NCI-H1930 (cell line): ENCODE measurements at places on chromosomes 6 and 20.

DNA sequence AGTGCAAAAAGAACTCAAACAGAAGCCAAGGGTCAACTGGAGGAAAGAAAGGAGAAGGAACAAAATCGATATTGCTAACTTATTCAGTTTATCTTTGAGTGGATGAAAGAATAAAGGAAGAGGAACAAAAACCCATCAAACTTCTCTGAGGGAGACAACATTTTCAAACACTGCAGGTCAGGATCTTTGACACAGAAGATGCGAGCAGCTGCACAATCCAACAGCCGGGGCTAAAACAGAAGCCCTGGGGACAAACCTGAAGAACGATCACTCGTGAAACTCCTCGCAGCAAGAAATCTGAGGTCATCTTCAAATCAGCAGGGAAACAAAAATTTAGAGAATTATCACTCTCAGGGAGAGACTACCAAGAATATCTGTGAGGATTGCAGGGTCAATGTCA is 14.2 kb downstream of the SLC23A2 start:
- no peak for DNase-seq

GRCh38 chr6:121694801-121695251 is 259.4 kb downstream of the GJA1 start:
- no peak for DNase-seq

- no peak for DNase-seq
These were observed 507.9 kb upstream of the SOX4 start for GRCh38 chr6:21085643-21086042.

GRCh38 chr6:16105854-16106253 is 23.0 kb upstream of the MYLIP start:
- DNase-seq, result no peak

- no peak for DNase-seq
These were observed 28.4 kb downstream of the LYRM2 start for GRCh38 chr6:89610149-89610642.

DNA sequence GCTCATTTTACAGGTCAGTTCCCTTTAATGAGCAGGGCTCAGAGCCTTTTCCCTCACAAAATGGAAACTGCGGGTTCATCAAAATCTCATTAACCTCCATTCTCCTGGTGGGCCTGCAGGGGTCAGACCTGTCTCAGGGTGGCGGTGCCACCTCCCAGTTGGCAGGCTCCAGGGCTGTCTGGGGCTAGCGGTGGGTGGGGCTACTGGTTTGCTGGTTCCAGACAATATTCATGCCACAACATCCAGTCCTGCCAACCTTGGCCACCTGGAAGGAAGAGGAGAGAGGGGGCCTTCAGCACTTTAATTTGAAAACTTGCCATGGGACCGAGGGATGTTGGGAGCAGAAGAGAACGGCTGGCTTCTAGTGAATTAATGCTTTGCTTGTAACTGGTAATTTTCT is 41.9 kb upstream of the CTNNBL1 start:
- no peak for DNase-seq

DNA sequence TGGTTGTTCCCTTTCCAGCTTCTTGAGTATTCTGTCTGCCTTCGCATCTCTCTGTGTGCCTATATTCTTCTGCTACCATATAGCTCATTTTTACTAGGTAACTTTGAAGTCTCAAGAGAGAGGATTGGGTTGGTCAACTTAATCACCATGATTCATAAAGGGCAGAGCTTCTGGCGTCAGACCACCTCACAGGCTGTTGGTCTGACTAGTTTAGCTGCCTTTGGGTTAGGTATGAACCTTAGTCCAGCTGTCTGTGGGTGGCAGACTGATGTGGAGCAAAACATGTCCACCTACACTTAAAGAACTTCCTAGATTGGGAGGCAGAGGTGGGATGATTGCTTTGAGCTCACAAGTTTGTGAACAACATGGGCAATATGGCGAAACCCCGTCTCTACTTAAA is 192.2 kb upstream of the SGK1 start:
- no peak for DNase-seq

DNA sequence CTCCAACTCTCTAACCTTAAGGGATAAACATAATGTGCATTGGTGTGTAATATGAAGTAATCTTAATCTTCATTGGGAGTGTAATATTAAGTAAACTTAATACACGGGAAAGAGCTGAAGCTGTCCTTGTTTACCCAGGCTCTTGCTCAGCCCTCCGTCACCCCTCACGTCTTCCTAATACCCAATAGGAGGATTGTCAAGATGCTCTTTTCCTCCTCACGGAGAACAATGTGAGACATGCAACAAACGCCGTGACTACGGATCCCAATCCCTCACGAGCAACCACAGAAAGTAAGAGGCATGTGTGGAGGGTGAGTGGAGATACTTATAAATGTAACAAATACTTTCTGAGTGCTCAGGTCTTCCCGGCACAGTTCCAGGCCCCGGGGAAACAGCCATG is 11.0 kb downstream of the KIF16B start:
- no peak for DNase-seq

- no peak for DNase-seq
These were observed 5.2 kb upstream of the LRP11 start for GRCh38 chr6:149869275-149869892.

DNA sequence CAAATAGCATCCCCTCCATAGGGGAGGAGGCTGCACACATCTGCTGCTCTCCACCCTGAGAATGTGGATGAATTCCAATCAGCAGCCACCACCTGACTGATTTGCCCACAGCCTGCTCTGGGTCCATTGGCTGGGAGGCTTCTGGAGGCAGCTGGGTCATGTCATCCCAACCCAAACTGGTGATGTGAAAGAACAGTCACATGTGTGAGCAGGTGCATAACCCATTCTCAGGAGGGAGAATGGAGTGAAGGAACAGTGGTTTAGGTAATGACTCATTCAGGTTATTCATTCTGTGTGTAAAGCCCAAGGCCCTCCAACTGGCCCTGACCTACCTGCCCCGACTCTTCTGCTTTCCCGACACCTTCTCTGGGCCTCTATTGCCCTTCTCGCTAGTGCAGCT is 90.9 kb upstream of the GCM1 start:
- DNase-seq, result no peak

- no peak for DNase-seq
These were observed 29.8 kb upstream of the SYNJ2 start for GRCh38 chr6:157951828-157952227.

DNA sequence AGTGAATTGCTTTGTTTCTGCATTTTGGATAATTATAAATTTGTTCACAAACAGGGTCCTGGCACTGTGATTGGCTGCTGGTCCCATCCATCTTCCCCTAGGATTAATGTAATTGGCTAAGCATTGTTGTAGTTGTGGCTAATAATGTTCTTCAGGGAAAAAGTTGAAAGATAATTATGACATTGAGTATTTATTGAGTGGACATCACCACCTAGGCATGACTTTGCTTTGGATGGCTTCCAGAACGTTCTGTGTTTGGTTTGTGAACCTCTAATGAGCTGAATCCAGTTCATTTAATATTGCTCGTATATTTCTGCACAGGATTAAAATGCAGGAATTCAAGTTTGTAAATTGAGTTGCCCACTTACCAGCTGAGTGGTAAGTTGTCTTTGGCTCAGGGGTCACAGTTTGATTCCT is 55.1 kb downstream of the ARID1B start:
- peak; percentile 72 for DNase-seq

DNA sequence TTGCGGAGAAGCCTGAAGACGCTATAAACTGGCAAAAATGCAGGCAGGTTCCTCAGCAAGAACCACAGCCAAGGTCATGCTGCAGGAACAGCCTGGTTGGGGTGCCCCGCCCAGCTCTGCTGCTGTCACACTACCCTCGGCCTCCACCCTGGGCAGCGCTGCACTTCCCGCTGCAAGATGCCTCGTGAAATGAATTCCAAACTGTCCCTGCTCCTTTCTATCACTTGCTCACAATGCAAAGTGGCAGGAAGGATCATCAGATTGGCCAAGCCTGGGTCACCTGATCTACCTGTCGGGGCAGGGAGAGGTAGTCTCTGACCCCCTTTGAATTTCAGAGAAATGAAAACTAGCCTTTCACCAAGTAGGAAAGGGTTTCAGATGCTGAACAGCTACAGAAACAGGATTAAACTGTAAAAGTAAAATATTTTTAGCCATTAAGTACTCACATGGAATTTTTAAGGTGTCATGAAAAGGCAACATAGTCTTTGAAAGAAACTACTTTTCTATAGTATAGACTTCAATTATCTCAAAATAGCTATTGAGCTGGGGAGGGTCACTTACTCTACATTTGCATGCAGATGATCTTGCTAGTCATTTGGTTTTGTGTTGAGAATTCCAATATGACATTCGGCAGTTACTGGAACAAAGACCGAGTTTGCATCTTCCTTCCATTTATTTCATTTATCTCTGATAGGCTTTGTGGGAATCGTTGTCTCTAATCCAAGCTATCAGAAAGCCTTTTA is 236.4 kb upstream of the ASCC3 start:
- no peak for DNase-seq

- no peak for DNase-seq
These were observed 491.2 kb downstream of the PREX1 start for GRCh38 chr20:48336597-48336996.

DNA sequence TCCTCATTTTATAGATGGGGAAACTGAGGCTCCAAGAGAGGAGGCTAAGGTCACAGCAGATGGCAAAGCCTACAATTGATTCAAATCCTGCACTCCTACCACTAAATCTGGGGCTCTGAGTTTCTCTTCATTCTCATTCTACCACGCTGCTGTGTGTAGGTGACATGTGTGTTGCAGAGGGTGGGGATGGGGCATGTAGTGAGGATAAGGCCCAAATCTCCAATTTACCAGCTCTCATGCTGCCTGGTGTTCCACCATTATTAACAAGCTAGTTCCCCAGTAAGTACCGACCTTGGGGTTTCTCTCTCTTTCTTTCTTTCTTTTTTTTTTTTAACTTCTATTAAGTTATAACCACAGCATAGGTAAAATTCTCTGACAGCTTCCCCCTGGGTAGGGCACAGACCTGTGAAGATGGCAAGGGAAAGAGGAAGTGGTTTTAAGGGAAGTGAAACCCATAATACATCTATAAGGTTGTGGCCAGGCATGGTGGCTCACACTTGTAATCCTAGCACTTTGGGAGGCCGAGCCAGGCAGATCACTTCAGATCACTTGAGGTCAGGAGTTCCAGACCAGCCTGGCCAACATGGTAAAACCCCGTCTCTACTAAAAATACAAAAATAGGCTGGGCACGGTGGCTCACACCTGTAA is 13.0 kb upstream of the MATN4 start:
- no peak for DNase-seq

DNA sequence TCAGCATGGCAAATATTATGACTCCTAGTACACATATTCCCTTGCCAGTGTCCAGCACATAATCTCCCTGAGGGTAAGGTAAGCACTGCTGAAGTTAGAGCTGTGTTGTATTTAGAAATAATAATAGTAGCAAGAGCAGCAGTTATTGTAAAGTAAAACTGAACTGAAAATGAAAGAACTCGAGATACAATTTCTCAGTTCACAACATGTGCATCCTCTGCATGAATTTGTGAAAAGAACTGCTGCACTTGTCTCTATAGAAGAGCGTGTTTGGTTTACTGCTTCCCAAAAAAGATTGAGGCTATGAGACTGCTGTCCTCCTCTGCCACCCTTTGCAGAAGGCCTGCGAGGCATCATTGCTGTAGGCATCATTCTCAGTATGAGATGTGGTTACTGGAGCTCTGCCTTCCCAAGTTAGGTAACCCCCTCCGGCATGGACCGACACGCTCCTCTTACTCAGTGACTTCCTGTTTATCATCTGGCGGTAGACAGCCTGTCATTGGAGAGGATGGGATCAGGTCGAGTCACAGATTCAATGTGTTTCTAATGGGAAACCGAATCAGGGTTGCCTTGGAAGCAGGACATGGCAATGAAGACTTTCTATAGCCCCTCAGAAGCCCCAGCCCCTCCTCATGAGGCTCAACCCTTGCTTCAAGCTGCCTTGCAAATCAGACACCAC is 48.1 kb downstream of the SLC24A3 start:
- no peak for DNase-seq

DNA sequence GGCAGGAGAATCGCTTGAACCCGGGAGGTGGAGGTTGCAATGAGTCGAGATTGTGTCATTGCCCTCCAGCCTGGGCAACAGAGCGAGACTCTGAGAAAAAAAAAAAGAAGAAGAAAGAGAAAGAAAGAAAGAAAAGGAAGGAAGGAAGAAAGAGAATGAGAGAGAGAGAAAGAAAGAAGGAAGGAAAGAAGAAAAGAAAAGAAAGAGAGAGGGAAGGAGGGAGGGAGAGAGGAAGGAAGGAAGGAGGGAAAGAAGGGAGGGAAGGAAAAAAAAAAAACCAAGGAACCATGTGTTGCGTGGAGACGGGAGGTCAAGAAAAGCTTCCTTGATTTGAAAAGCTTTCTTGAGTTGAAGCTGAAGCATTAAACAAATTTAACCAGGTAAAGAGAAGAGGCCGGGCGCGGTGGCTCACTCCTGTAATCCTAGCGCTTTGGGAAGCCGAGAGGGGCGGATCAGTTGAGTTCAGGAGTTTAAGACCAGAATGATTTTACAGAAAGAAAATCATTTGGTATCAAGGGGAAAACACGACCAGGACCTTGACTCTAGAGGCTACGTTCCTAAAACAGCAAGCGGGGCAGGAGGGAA is 90.5 kb upstream of the PRSS16 start:
- no peak for DNase-seq

DNA sequence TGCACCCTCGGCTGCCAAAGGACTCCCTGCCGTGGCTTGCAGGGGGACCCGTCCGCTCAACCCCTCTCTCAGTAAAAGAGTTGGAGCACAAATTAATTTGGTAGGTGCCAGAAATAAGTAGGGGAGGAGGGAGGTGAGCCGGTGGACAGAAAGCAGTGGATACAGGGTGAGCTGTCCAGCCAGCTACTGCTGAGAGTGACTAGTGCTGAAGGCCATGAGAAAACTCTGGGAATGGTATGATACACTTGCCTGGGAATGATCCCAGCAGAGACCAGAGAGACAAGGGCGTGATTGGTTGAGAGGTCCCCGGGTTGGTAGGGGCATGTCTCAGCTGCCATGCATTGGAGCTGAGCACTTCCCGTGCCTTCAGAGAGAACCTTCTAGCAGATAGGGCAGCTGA is 15.7 kb downstream of the FOXQ1 start:
- DNase-seq, result no peak

DNA sequence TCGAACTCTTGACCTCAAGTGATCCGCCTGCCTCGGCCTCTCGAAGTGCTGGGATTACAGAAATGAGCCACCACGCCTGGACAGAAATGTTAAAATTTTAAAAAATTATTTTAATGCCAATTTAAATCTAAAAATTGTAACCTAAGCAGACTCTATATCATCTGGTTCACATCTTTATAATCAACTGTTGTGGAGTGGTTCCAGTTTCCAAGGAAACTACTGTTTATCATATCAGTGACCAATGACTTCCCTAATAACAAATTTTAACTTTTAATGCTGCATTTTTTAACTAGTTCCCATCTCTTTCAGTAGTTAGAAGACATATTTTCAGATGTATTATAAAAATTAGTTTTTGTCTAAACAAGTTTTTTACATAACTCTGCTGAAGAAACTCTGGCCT is 5.2 kb upstream of the BTN3A2 start:
- no peak for DNase-seq

- DNase-seq, result no peak
These were observed 78.8 kb downstream of the ASXL1 start for GRCh38 chr20:32436968-32437367.

- no peak for DNase-seq
These were observed 48.8 kb upstream of the CDH22 start for GRCh38 chr20:46357030-46357514.

GRCh38 chr6:167113047-167113754 is 9.7 kb upstream of the CCR6 start:
- no peak for DNase-seq
